ENCODE measurements at places on chromosomes 6 and 20.

GRCh38 chr20:43457640-43458421 lies at the start of gene SRSF6:
TSS of gene SRSF6 (plus strand) at chr20:43457896. CDS start at chr20:43458034, 138 bp downstream.
- peak; percentile 92 for DNase-seq

- no peak for DNase-seq
These were observed 11.3 kb downstream of the ARHGAP40 start for GRCh38 chr20:38612751-38613515.

- no peak for DNase-seq
These were observed 61.7 kb downstream of the GMDS start for GRCh38 chr6:2183752-2184151.

DNA sequence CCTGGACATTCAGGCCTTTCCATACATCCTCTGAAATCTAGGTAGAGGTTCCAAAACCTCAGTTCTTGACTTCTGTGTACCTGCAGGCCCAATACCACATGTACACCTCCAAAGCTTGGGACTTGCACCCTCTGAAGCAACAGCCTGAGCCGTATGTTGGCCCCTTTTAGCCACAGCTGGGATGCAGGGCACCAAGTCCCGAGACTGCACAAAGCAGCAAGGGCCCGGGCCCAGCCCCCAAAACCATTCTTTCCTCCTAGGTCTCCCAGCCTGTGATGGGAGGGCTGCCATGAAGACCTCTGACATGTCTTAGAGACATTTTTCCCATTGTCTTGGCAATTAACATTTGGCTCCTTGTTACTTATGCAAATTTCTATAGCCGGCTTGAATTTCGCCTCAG lies 107.4 kb upstream of the FRMD1 start:
- DNase-seq: no peak

GRCh38 chr6:40888456-40888990 lies 150.5 kb downstream of the UNC5CL start:
- DNase-seq: no peak

GRCh38 chr20:58216334-58216733 lies 12.1 kb downstream of the ANKRD60 start:
- DNase-seq: no peak

GRCh38 chr6:16585805-16586204 lies 175.5 kb downstream of the ATXN1 start:
- no peak for DNase-seq

- no peak for DNase-seq
These were observed 108.6 kb downstream of the MAP3K7 start for GRCh38 chr6:90478278-90478677.

GRCh38 chr6:18263418-18264218 lies 712 bp downstream of the DEK start:
- no peak for DNase-seq

- DNase-seq: no peak
These were observed 57.7 kb downstream of the PXDC1 start for GRCh38 chr6:3693831-3694230.

DNA sequence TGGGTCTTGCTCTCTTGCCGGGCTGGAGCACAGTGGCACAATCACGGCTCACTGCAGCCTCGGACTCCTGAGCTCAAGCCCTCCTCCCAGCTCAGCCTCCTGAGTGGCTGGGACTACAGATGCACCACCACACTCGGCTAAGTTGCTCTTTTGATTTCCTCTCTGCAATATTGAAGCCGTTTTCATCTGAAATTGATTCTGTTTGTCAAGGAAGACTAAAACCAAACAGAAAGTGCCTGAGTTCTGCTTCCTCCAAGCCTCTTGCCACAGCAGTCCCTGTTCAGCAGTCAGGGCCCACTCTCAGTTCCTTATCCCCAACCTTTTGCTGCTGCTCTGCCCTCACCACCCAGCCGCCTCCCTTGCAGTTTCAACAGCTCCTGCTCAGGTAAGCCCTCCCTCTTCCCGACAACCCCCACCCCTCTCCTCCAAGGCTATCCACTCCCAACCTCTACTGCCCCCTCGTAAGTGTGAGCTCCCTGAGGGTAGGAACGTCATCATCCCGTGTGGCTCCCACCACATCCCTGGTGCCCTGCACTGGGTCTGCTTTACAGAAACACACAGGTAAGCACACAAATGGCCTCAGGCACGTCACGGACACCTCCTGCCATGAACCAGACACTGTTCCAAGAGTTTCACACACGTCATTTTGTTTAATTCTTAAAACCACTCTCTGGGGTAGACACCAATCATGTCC lies 70.7 kb upstream of the TAB2 start:
- DNase-seq: no peak

- DNase-seq: no peak
These were observed 19.0 kb upstream of the UTRN start for GRCh38 chr6:144266091-144266649.

DNA sequence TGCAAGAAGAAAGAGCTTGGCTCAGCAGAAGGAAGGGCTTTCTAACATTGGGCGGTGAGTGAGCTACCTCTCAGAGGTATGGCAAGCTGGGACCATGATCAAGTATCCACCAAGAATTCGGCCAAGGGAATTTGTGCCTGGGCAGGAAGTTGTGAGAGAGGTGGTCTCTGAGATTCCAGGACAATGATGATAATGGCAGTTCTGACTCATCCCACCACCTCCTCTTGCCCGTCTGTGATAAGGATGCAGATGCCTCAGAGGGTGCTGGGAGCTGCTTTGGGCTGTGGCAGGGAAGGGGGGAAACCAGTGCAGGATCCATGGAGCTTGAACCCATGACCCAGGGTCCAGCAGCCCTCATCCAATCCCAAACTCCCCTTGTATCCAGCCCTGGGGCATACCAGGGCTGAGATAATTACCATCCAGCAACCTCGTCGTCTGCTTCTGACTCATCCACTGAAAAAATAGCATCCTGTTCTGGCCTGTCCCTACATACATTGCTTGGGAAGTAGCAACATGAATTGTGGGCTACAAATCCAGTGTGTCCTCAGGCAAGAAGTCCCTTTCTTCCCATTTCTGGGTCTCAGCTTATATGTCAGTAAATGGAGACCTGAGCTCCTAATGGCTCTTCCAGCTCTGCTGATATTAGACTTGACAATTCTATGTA lies 5.9 kb downstream of the TGM6 start:
- no peak for DNase-seq

DNA sequence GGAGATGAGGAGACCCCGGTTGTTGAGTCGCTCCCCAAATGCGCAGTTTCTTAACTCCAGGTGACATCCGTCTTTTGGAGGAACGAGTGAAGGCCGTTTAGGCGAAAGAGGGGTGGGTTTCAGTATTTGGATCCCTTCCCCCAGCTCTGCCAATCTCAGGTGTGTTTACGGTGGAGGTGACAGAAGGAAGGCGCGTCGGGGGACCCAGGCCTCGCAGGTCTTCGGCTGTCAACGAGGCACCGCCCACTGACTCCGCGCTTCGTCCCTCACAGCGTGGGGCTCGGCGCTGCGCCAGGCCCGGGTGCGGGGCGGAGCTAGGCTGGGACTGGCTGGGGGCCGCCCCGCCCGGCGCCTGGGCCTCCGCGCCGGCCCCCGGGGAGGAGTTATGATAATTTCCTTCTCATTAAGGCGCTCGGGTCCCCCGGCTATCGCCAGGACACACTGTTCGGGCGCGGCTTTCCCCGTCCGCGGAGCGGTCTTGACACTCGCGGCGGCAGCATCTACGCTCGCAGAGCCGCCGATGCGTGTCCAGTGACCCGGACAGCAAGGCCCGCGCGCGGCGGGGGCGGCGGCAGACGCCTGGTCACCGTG lies at the start of gene TFAP2C:
Gene TFAP2C (plus strand): TSS at position 434 of the 591 bp plus-strand sequence. CDS start 239 bp downstream, outside the sequence.
- peak; percentile 34 for DNase-seq

GRCh38 chr6:111738156-111738555 lies 132.5 kb upstream of the TRAF3IP2 start:
- DNase-seq: no peak

- peak; percentile 34 for DNase-seq
These were observed 961 bp downstream of the RRBP1 start for GRCh38 chr20:17680836-17681725.

DNA sequence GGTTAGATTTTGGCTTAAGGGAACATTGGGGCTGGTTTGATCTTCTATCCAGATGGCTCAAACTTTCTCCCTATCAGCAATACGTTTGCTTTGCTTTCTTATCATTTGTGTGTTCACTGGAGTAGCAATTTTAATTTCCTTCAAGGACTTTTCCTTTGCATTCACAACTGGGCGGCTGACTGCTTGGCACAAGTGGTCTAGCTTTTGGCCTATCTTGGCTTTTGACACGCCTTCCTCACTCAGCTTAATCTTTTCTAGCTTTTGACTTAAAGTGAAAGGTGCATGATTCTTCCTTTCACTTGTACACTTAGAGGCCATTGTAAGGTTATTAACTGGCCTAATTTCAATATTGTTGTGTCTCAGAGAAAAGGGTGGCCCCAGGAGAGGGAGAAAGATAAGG lies 254.9 kb downstream of the PLCB1 start:
- no peak for DNase-seq

DNA sequence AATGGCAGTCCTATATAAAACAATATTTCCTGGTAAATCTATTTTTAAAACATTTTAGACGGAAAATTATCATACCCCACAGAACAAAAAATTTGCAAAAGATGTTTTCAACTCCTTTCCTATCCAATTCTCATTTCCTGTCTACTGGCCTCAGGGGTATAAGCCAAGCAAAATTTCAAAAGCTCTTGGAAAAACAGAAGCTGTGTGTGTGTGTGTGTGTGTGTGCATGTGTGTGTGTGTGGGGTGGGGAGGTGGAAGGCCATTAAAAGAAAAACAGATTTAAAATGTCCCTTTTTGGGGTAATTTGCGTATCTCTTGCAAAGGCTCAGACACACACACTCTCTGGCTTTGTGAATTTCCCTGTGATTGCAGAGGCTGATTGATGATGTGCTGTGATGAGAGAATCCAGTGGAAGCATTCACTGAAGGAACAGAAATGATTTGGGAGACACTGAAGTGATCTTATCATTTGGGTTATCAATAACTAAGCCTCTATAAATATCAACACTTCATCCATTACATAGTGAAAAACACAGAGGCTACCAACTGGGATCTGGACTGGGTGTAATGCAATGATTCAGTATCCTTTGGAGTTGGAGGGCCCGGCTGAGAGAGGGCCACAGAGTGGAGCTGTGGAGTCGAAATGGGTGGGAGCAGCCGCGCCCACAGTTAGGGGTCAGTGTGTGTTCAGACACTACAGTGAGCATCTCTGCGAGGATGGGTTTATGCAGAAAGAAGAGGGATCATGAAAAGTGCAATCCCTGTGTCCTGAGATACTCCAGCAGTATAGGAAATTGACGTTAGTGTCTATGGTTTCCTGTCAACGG lies 106.8 kb upstream of the PREP start:
- no peak for DNase-seq

DNA sequence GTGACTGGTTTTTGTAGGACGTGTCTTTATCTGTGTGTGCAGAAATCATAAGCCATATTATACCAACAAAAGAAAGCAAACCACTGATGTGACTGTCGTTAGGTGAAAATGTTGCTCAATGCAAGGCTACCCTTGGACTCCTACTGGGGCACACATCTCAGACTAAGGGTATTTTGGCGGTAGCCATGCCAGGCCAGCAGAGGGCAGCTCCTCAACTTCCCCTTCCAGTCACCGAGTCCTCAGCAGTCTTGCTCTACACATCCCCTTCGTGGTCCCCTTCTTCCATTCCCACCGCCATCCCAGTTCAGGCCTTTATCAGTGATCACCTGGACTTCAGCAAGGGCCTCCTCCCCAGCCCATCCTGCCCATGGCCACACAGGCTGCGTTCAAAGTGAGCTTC lies 113.7 kb upstream of the GGTLC1 start:
- no peak for DNase-seq

DNA sequence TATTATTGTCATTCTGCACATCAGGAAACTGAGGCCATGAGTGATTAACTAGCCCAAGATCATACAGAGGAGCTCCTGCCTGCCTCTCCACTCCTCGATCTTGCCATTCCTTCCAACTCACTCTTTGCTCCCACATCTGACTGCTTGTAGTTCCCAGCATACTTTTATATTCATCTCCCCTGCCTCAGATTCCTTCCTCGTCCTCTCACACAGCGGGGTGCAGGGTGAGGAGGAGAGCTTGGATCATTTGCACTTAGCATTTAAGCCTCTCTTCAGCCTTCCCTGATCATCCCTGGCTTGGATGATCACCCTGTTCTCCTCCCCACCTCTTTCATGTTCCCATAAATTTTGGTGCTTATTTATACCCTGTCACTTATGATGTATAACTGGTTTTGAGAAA lies 515.1 kb upstream of the SOX4 start:
- no peak for DNase-seq

- DNase-seq: no peak
These were observed 60.6 kb upstream of the NT5E start for GRCh38 chr6:85389151-85389797.

DNA sequence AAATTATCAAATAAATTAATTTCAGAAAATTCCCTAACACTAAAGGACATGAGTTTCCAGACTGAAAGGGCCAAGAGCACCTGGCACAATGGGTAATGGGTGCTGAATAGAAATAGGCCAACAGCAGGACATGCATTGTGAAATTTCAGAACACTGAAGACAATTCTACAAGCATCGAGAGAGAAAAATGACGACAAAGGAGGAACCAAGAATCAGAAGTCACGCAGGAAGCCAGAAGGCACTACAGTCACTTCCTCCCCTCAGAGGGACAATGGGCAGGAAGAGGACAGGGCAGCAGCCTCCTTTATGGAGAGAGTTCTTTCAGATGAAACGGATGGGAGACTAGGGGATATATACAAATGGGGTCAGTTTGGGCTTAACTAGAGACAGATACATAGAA lies 29.6 kb downstream of the PCNA start:
- DNase-seq: no peak

DNA sequence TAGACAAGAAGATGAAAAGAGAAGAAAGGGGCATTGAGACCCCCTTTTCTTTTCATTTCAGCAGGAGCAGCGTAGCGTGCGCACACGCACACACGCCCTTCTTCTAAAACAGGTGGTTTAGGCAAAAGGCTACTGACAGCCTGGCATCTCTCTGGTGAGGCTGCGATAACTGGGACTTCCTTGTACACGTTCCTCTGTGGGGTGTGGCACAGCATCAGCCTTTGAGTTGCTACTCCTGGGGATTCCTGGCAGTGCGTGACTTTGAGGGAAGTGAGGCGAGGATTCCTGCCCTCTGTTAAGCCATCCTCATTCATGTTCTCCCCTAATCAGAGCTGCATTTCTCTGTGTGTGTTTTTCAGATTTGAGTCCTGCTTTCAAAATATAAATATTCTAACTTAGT lies 94.7 kb downstream of the TMEM170B start:
- DNase-seq: no peak

DNA sequence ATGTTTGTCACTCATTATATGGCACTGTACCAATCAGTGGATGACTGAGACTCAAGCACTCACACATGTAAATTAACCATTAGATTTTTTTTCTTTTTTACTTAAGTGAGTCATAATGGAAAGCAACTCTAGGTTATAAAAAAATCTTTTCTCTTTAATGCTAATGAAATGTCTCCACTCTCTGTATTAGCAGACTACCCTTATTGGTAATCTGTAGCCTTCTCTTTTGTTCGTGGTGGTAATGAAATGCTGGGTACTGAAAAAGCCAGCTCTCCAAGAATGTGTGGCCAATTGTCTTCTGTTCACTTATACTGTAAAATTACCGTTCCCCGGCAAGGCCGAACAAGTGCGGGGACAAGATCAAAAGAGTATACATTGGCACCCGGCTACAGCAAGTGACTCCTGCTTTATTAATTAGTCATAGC lies 69.0 kb downstream of the AFG1L start:
- DNase-seq: no peak
